ENCODE measurements at places on chromosomes 1 and 21.

DNA sequence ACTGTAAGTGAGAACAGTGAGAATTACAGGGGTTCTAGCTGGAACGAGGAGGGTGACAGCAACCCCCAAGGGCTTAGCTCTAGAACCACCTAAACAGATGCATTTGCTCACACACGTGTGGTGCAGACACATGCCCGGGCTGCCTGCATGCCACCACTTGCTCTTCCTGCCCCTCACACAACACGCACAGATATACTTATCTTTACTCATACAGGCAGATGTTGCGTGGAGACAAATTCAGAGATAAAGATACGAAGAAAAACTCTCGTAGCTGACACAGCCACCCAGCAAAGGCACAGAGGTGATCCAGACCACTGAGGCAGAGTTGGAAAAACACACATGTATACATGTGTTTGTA, 13.5 kb downstream of the VANGL1 start:
- DNase-seq, result no peak

GRCh38 chr1:43276673-43277072, 6.9 kb downstream of the TMEM125 start:
- no peak for DNase-seq

- peak; percentile 84 for DNase-seq
These were observed 67.7 kb upstream of the RCC1 start for GRCh38 chr1:28437924-28438699.

DNA sequence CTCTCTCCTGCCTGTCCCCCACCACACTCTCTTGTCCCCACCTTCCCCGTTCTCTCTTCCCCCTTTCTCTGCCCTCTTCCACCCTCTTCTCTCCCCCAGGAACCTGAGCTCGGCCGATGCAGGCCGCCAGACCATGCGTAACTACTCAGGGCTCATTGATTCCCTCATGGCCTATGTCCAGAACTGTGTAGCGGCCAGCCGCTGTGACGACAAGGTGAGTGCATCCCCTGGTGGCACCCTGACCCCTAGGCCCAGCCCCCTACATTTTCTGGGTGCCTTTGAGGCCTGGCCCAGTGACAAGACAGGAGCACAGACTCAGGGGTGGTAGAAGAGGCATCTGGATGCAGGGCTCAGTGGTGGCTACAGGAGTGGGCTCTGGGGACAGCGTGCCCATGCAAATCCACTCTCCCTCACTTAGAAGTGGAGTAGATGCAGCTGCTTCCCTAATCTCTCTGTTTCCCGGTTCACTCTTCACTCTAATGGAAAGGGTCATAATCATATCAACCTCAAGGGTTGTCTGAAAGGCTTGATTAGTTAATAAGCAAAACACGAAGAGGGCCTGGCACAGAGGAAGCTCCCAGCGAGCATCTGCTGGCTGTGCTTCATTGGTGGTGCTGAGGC, 37.0 kb downstream of the PKP1 start:
- DNase-seq, result no peak

DNA sequence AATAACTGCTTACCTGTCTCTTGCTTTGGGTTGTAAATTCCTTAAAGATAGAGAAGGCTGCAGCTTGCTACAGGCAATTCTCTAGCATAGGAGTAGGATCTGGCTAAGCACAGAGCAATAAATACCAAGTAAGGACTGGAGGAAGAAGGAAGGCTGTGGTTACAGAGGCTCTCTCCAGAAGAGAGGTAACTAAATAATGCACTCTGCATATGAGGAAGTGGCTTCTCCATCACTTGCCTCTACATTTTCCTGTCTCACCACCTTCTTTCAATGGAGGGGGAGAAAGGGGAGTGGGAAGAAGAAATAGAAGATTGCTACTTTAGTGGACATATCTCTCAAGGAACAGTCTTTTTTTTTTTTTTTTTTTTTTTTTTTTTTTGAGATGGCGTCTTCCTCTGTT, 60.9 kb upstream of the LAX1 start:
- DNase-seq, result no peak

- DNase-seq, result no peak
These were observed 47.0 kb upstream of the KDM4A start for GRCh38 chr1:43602990-43603389.

DNA sequence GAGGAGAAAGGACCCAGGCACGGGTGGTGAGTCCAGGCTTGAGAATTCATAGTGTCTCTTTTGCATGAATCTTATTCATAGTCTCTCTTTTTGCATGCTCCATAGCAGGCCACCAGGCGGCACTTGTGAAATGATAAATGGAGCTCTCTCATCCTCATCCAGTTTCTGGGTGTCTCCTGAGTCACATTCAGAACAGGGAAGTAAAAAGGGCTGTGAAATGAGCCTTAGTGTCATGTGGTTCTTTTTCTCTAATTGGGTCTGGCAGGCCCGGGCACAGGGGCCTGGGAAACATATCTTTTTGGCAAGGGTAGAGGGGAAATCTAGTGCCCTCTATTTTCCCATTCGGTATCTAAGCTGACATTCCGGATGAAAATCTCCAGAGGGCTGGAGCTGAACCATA, 19.1 kb upstream of the NCF2 start:
- DNase-seq, result no peak

- DNase-seq, result no peak
These were observed 537 bp downstream of the RHBDL2 start for GRCh38 chr1:38941093-38941492.

DNA sequence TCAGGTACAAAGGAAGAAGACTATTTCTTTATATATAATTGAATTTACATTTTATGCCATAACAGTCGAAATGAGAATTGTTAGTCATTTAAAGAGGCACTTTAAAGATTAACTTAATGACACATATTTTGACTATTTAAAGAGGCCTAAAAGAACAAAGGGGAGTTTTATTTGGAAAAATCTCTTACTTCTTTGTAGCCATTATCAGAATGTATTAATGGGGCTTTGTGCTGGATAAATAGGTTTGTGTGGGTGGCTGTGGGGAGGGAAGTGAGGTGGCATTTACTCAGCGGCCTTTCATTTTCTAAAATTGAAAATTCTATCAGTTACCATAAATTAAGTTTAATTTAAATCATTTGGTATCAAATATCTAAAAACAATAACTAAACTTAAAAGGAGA, 462.2 kb upstream of the CXADR start:
- no peak for DNase-seq

- no peak for DNase-seq
These were observed 24.8 kb downstream of the F11R start for GRCh38 chr1:160996178-160996577.

- DNase-seq, result no peak
These were observed 24.4 kb downstream of the CAP1 start for GRCh38 chr1:40064797-40065499.

- DNase-seq, result no peak
These were observed 15.6 kb downstream of the SERINC2 start for GRCh38 chr1:31428436-31429221.

DNA sequence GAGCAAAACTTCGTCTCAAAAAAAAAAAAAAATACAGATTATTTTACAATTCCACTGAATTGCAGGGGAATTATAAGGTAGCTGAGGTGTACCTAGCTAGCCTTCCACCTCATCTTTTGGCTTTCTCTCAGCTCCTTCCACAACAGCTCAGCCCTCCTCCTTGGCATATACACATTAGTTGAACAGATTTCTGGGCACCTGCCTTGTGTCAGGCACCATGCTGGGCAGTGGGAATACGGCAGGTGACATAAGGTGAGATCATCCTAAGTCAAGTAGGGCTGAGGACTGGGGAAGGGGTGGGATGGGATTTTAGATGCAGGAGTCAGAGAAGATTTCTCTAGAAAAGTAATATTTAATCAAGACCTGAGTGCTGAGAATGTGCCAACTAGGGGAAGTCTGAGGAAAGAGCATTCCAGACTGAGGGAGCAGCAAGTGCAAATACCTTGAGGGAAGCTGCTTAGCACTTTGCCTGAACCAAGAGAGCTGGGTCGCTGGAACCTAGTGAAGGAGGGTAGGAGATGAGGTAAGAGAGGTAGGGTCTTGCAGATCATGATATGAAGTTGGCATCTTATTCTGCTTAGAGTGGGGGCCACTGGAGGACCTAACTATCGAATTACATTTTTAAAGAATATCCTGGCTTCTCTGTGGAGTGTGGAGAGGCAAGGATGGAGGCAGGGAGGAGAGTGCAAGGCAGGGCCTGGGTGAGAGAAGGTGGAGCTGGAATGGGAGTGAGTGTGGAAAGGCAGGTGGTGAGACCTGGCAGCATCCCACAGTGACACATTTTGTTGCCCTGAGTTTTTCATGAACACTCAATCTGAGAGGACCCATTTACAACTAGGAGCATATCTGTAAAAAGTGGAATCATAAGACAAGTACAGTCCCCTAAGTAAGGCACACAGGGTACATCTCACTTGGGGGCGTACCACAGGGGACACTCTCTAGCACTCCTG, 28.2 kb downstream of the LAMC2 start:
- DNase-seq, result no peak

- no peak for DNase-seq
These were observed 441 bp downstream of the PPT1 start for GRCh38 chr1:40096646-40096976.

DNA sequence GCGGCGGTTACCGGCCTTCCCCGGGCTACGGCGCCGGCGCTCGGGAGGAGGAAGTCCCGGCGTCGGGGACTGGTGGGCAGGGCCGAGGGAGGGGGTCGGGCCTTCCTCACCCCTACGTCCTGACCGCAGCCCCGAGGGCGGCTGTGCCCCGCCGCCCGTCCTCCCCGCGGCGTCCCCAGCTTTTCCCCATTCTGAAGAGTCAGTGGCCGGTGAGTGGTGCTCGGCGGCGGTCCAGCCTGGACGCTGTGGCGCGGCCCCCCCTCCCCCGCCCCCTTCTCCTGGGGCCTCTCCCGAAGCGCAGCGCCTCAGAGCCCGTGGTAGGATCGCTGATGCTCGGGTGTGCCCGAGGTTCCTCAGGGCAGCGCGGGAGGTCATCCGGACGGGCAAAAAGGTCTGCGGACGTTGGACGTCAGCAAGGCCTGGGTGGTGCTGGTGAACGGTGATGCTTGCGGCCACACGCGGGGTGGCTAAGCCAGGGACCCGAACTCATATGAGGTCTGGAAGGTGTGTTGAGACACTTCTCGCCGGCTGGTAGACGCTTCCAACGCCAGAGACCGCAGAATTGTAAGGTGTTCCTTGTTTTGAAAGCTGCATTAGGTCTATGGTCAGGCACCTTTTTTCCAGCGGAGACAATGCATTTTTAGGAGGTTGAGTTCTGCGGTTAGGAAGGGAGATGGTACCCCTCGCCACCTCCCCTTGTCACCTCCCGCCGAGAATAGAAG, 725 bp downstream of the SLC25A33 start:
- DNase-seq, result peak; percentile 57

- no peak for DNase-seq
These were observed 145.6 kb upstream of the NFIA start for GRCh38 chr1:60936591-60937342.

- no peak for DNase-seq
These were observed 32.5 kb downstream of the TFF3 start for GRCh38 chr21:42282715-42283114.

DNA sequence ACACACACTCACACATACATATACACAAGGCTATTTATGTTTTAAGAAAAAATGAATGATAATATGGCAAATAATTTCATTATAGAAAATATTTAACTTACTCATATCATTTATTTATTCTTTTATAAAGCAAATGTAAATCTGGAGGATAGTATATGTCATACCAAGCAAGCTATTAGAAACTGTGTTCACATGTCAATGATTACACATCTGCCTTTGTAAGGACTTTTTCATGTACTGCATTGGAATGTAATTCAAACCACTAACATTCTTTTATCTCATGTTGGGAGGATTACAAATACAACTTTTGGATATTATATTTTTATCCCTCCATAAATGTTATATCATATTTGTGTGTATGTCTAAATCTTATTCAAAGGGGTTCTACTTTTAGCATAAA, 1887.4 kb downstream of the NCAM2 start:
- DNase-seq, result no peak

DNA sequence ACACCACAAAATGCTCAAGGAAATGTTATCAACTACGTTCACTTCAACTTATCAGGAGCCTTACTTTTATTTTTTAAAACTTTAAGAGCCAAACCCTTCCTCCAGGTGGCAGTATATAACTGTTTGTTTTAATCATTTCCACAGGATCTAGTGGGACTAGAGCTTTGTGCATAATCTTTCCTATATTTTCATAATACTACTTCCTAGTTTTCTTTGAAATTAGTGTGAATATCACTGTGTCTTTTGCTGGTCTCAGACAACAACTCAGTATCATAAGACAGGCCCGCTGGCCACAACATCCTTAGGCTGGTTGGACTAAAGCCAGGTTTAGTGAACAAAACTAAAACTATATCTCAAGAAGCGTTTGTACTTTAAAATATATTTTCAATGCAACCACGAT, 145.5 kb downstream of the TIAM1 start:
- peak; percentile 51 for DNase-seq

DNA sequence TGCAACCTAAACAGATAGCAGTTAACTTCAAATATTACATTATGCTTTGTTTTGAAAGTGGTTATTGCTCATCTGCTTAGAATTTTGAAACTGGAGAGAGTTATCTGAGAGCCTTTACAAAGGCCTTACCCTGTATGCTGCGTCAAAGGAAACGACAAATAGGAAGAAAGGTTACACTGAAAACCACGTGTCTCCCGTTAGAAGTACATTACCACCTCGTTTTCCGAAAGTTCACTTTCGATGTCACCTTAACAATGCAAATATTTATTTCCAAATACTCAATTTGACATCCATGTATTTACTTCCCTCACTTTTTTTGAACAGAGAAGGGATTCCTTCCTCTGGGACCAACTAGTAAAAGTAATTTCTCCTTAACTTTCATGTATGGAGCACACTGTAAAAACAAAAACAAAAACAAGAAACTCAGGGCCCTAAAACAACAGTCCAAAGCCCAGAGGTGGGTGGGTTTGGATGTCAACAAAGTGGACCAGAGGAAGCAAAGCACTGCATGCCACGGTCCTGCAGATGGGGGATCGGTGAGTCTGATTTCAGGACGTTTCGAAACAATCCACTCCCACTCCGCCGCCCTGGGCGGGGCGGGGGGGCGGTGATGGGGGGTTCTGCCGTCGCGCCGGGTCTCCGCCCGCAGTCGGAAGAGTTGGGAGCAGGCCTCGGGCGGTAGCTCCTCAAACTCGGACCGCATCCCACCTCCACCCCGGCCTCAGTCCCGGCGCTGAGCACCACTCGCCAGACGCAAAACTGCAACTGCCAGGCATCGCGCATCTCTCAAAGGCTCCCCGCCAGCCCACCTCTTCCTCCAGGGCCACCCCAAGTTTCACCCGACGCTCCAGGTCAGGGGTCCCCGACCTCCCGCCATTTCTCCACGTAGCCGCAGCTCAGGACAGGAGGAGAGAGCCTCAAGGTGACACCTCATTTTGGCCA, 841 bp downstream of the ADSS2 start:
- peak; percentile 52 for DNase-seq

DNA sequence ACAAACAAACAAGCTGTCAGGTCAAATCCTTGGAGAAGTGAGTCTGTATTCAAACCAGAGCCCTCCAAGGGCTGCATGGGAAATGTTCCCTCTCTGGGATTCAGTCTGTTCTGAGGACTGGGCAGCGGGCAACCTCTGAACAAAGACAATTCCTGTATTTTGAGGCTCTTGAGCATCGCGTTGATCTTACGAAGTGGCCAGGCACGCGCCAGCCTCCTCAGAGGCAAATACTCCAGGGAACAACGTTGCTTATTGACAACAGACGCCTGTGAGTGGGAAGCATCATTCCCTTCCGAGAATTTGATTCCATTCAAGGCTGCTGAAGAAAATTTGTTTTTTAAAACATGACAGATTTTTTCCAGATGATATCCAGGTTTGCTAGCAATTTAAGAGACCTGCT, 20.0 kb upstream of the TACSTD2 start:
- DNase-seq, result no peak

- DNase-seq, result no peak
These were observed 16.1 kb downstream of the EBNA1BP2 start for GRCh38 chr1:43156026-43156425.

GRCh38 chr1:55225228-55225627, 10.1 kb upstream of the USP24 start:
- DNase-seq, result no peak
